A673 (cell line): ENCODE measurements at places on chromosomes 7 and 10. TPM values are rescaled to one million over a fixed set of nuclear protein-coding genes. Genes with fewer than 3 reads are reported as not detected.

DNA sequence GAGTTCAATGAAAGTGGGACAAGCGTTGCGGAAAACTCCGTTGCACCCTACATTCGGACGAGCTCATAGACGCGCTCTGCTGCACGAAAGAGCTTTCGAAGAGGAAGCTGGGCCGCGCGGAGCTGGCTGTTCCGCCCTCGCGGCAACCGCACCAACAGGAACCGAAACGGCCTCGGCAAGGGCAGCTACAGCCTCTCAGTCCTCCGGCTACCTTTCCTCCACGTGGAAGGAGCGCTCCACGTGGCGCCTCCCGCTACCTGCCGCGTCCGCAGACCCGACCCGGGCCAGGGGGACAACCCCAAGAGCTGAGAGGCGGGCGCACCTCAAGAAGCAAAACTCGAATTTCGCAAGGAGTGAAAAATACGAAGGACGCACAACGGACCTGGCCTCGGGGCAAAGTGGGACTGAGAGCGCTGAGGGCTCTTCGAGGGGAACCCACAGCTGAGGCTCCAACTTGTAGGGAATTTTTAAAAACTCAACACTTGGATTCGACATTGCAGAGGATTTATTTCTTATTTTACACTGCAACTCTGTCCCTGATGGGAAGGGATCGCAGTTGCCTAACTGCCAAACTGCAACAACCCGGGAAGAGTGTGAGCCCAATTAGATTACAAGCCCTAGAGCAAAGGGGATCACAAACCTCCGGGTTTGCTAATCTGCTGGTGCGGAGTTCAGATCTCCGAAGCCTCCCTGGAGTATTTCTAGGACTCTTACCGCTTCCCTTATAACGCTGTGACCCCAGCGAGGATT lies 1.4 kb downstream of the HPSE2 start:
- DNase-seq = peak; percentile 37

- DNase-seq = no peak
These were observed 19.9 kb upstream of the PCGF5 start for GRCh38 chr10:91200314-91201212.

- DNase-seq = no peak
These were observed 19.8 kb downstream of the OR2F1 start for GRCh38 chr7:143974459-143974858.

- DNase-seq = no peak
These were observed 33.9 kb downstream of the EN2 start for GRCh38 chr7:155491812-155492211.

- DNase-seq = no peak
These were observed 951.0 kb downstream of the LRMDA start for GRCh38 chr10:76382381-76382851.

DNA sequence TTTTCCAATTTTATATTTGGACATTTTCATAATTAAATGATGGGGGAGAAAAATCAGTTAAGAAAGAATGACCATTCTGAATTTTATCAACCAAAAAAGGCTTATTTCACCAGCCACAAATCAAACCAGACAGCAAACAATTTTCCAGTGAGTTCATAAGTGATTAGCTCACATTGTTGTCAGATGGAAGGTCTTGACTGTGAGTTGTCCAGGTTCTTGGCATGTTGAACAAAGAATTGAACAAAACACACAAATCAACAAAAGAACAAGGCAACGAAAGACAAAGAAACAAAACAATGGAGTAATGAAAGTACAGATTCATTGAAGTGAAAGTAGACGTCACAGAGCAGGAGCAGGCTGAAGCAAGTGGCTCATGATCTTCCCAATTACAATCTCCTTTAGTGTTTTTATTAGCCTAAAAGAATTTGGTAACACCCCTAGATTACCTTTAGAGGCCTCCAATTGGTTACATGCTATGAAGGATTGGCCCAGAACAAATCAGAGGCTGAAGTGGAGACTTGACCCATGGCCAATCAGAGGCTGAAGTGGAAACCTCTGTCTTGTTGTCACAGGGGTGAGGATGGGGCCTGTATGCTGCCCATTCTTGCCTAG lies 248.7 kb downstream of the NEBL start:
- DNase-seq = no peak

The PDIA4 gene
- 235 and 254 TPM in 2 replicates for total RNA-seq

The MEOX2 gene
- total RNA-seq = not detected in 2 replicates

The ANKRD1 gene
- total RNA-seq = not detected in 2 replicates

The HOXA9 gene
- total RNA-seq = not detected in 2 replicates

The ADAM12 gene
- total RNA-seq = 0.11 and 0.17 TPM in 2 replicates

The CACNB2 gene
- total RNA-seq = 30.0 and 34.1 TPM in 2 replicates

The CCDC3 gene
- 2.8 and 3.0 TPM in 2 replicates for total RNA-seq
